H9 (cell line): ENCODE measurements at places on chromosomes 5 and 9. TPM values are rescaled to one million over a fixed set of nuclear protein-coding genes. Genes with fewer than 3 reads are reported as not detected.

- DNase-seq: no peak
Measured at GRCh38 chr5:144248015-144248414, 77.3 kb downstream of the KCTD16 start.

DNA sequence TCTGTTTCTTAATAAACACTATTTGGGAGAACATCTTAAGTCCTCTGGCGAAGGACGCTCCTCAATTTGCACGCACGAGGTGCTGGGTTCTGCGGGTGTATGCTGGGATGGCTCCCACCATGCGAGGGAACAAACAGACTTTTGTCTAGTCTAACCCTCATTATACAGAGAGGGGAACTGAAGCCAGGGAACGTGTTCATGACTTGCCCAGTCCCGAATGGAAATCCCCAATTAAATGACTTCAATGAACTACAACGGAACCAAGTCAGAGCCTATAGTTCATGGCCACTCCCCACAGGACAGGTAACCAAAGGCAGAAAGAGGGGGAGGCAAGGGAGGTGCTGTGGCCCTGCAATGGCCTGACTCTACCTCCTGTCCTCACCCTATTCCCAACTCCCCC lies 9.3 kb downstream of the TLE1 start:
- no peak for DNase-seq

DNA sequence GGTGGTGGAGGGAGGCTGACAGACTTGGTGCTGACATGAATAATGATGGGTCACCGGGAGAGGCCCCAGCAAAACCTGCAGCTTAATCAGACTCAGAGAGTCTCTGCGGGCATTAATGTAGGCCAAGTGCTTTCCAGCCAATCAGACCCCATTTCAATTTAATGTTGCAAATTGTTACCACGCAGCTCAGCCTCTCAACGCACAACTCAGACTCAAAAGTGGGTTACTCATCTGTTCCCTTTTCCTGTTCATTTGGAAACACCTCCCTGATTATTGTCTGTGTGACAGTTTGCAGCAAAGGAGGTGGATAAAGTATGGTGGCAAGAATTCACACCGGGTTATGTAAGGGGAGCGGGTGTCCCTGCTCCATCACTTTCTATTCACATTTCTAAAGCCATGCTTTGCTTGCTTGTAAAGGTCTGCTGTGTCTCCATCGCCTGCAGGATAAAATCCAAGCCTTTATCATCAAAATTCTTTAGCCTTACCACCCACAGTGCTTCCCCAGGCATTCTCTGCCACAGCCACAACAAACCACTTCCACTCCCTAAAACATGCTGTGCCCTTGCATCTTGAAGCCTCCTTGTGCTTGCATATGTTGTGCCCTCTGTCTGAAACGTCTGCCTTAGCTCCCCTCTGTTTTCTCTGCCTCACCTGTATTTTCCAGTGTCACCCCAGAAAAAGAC lies 156.5 kb downstream of the ASTN2 start:
- no peak for DNase-seq

DNA sequence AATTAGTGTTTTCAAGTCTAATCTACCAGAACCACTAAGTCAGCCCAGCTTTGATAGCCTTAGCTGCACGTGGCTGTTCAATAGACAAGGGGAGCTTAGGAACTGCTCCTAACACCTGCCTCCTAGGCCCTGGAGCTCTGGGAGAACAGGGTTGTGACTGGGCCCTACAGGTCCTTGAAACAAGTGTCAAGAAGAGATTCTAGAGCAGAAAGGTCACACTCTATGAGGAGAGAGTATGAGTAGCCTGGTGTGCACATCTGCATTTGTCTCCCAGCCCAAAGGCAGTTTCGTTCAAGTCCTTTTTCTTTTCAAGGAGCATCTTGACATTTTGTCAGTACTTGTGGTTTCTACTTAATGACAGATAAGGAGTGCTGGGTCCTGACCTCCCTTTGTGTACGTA lies 206.1 kb downstream of the PRELID2 start:
- no peak for DNase-seq

GRCh38 chr9:71858812-71859211 lies 52.2 kb downstream of the ABHD17B start:
- no peak for DNase-seq

Gene CATSPER3
- 0.31 and 0.50 TPM in 2 replicates for total RNA-seq

Gene ZNF454
- not detected in 2 replicates for total RNA-seq

Gene EIF4E1B
- 1.3 and 1.8 TPM in 2 replicates for total RNA-seq
